Kidney tubule cell (primary cell): ENCODE measurements at places on chromosomes 16 and 17.

GRCh38 chr17:21171309-21171922, 42.5 kb downstream of the TMEM11 start:
- no peak for DNase-seq

- no peak for DNase-seq
Observed at GRCh38 chr16:75333721-75334163, 82.3 kb upstream of the BCAR1 start.

- peak; percentile 45 for DNase-seq
Observed at GRCh38 chr17:40452921-40453378, 9.7 kb downstream of the IGFBP4 start.

- DNase-seq: no peak
Observed at GRCh38 chr17:58585554-58585953, 71.1 kb upstream of the MTMR4 start.

DNA sequence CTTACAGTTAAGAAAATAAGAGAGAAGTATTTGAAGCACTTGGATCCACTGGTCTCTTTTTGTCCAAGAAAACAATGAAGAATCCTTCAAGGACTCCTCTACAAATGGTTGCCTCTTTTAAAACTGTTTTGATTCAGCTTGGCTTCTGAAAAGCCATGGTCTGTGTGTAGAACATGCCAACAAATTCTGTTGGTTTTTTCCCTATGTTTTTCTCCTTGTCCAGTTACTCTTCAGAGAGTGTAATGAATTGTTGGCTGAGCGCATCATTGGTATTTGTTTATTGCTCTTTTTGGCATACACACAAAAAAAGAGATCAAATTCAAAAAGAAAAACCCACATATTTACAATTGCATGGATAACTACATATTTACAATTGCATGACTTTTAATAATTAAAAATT, at the start of gene ABCA10:
Gene ABCA10 (minus strand): TSS at position 249 of the 400 bp plus-strand sequence. CDS start 3,466 bp downstream, outside the sequence.
- DNase-seq: no peak

DNA sequence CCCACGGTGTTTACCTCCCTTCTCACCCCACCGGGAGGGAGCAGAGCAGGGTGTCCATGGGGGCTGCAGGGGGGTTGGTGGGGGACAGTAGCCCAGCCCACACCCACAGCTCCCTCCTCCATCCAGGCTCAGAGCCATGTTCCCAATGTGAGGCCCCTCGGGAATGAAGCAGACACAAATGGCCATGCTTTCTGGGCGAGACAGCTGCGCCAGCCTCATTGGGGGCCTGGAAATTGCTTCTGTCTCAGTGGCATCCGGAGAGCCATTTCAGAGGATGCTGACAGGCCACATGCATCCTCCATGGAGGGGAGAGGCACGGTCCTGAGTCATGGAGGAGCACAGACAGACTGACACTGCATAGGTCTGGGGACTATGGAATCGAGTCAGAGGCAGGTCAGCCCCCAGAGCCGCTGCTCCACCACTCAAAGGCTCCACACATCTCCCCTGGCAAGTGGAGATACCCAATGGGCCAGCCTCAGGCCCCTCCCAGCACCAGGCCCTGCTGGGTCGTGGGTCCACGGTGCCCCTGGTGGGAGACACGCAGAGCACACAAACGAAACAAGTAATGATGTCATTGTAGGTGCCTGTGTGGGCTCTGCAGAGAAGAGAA, 59.6 kb upstream of the ENPP7 start:
- DNase-seq: no peak

GRCh38 chr17:81123052-81124048, 42.0 kb upstream of the PVALEF start:
- no peak for DNase-seq

- no peak for DNase-seq
Observed at GRCh38 chr17:15955793-15956541, 11.0 kb downstream of the ADORA2B start.

GRCh38 chr17:71970312-71970711, 150.5 kb upstream of the SOX9 start:
- DNase-seq: peak; percentile 95

DNA sequence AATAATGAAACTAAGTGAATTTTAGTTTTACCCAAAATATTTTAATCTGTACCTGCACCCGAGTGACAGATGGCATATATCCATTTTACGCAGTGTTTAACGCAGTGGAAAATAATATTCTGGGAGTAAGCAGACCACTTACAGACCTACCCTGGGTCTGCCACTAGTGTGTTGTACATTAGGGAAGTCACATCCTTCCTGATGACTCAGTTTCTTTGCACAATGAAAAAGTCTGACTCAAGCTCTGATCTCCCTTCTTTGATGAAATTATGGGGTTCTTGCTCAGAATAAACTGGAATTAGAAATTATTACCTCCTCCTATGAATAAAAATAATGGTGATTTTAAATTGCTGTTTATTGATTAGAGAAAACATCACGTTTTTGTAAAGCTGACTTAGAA, 123.2 kb upstream of the AXIN2 start:
- peak; percentile 23 for DNase-seq

DNA sequence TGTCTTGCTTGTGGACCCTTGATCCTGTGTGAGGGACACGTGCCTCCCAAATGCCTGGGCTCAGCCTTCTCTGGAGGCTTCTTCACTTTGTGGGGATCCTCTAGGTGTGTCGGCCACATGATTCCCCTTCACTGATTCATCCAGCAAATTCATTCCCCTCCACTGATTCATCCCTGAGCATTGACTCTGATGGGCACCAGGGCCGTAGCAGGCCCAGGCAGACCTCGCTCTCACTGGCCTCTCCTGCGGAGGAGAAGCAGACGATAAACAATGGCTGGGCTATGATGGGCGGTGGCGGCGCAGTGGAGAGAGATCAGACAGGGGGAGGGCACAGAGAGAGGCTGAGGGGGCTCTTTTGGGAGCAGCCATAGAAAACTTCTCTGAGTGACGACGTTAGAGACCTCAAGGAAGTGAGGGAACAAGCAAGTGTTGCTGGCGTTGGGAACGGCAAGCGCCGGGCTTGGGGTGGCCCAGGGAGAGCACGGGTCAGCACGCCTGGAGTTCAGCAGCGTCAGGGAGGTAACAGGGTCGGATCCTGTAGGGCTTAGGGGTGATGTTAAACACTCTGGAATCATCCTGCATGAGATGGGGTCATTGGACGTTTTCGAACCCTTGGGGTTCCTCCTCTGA, 17.5 kb upstream of the RPTOR start:
- peak; percentile 54 for DNase-seq

- no peak for DNase-seq
Observed at GRCh38 chr17:7582396-7583252, 1.0 kb upstream of the MPDU1 start.

- DNase-seq: peak; percentile 100
Observed at GRCh38 chr16:75305364-75306098, 54.1 kb upstream of the BCAR1 start.

- DNase-seq: no peak
Observed at GRCh38 chr17:44466339-44466738, 36.9 kb downstream of the GPATCH8 start.

GRCh38 chr17:40558890-40559563, 6.2 kb downstream of the CCR7 start:
- no peak for DNase-seq

DNA sequence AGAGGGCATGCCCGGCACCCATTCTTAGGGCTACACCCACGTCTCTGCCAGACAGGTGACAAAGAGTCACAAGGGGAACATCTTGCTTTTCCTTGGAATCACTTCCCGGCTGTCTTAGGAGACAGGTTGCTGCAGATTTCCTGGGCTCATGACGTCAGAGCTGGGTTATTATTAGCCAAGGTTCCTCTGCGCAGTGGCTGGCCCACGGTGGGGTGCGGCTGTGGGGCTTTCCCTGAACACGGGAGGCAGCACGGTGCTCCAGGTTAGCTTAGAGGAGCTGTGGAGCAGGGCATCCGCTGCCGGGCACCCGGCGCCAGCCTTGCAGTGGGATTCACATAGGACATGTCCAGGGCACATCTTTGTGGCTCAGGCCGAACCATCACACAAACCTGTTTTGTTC, 118.0 kb upstream of the PLCG2 start:
- DNase-seq: peak; percentile 64

- DNase-seq: peak; percentile 60
Observed at GRCh38 chr17:64024781-64025731, 4.6 kb upstream of the ICAM2 start.

DNA sequence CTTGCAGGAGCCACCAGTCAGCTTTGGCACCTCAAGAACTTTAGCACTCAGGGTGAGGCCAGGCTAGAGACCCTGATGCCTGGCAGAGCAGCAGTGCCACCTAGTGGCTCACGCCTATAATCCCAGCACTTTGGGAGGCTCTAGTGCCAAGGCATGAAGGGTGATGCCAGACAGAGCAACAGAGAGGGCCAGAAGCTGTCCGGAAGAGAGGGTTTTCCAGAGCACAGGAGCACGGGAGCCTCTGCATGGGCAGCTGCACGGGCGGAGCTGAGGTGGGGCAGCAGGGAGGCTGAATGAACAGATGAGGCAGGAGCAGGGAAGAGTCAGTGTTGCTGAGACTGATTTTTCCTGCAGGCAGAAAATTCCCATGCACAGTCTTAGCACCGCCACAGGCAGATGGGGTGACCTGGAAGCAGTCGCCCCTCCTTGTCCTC, 38.9 kb downstream of the MYH3 start:
- peak; percentile 82 for DNase-seq

GRCh38 chr17:78041386-78042179, 83.1 kb downstream of the TNRC6C start:
- DNase-seq: no peak

DNA sequence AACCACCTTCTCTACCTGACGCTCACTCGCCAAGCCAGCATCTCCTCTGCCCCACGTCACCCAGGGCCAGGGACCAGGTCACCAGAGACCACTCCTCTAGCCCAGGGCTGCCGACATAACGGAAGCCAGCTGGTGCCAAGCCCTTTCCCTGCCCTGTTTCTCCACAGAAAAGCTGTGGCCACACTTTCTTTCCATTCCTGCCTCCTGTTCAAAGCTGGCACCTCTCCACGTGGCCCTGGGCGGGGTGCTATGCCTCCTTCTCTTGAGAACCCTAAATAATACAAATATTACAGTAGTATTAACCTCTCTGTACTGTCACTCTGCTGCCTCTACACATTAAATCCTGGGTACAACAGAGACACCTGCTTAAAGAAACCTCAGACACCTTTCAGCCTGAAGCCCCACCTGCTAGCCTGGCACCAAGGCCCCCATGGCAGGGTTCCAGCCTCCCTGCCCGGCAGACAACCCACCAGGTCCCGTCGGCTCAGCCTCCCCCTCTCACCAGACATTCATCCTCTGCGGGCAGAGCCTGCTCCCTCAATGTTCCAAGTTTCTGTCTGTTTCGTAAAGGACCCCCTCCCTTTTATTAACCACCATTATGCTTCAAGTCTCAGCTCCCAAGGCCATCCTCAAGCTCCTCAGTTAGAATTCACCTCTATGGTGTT, 62.3 kb downstream of the TIMM22 start:
- no peak for DNase-seq

DNA sequence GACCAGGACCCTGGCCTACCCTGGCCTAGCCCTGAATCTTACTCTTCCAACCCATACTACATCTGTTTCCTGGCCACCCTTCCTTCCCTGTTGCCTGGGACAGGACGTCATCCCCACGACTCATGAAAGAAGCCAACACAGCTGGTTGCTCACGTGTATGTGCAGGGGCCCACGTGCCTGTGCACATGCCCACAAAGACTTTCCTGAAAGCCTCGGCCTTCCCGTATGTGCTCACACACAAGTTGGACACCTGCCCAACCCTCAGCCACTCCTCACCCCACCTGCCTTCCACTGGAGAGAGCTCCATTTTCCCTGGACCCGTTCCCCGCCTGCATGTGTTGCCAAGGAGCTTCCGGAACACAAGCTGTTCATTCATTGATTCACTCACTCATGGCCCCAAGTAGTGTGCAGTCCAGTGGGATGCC, 7.0 kb downstream of the PLXDC1 start:
- DNase-seq: peak; percentile 84

DNA sequence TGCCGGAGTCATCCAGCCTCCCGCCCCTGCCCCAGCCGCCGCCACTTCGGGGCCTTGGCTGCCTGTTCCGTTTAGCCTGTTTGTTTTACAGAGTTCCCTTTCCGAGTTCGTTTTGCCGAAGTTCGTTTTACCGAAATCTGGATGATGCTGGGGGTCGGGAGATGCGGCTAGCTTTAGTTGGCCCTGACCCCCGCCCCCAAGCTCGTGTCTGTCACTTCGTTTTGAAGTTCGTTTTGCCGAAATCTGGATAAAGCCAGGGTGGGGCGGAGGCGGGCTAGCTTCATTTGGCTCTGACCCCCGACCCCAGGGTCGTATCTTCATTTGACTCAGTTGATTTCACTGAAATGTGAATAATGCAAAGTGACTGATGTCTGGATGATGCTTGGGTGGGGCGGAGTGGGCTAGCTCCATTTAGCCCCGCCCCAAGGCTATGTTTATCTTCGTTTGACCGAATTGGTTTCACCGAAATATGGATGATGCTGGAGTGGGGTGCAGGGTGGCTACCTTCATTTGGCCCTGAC, 591 bp downstream of the PSMD7 start:
- peak; percentile 7 for DNase-seq
